ENCODE measurements at places on chromosomes 4 and X.
A peak's percentile ranks its signal among the peaks of the same experiment; 100 is the strongest.

DNA sequence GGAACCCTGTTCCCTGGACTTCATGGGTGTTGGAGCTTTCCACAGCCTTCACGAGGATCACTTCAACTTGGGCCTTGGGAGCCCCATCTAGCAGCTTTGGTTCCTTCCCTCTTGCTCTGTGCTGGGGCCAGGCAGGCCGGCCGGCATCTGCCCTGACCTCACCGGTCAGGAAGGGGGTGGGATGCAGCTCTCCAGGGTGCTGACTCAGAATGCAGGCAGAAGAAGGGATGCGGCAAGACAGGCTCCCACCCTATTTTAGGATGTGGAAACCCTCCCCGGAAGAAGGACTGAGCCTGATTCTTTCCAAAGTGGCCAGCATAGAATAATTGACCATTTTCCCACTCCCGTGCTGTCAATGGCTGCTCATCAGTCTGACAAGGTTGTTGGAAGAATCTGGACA lies 47.1 kb downstream of the FHDC1 start:
- DNase-seq, result peak; percentile 13

GRCh38 chr4:5041699-5042098 lies 9.6 kb upstream of the STK32B start:
- DNase-seq, result no peak

DNA sequence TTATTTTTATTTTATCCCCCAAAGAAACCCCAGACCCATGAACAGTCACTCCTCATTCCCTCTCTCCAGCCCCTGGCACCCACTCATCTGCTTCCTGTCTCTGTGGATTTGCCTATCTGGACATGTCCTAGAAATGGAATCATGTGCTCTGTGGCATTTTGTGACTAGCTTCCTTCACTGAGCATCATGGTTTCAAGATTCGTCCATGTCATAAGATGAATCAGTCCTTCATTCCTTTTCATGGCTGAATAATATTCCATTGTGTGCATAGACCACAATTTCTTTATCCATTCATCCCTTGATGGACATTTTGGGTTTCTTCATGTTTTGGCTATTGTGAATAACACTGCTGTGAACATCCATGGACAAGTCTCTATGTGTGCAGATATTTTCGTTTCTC lies 10.2 kb downstream of the ABCD1 start:
- DNase-seq, result no peak

DNA sequence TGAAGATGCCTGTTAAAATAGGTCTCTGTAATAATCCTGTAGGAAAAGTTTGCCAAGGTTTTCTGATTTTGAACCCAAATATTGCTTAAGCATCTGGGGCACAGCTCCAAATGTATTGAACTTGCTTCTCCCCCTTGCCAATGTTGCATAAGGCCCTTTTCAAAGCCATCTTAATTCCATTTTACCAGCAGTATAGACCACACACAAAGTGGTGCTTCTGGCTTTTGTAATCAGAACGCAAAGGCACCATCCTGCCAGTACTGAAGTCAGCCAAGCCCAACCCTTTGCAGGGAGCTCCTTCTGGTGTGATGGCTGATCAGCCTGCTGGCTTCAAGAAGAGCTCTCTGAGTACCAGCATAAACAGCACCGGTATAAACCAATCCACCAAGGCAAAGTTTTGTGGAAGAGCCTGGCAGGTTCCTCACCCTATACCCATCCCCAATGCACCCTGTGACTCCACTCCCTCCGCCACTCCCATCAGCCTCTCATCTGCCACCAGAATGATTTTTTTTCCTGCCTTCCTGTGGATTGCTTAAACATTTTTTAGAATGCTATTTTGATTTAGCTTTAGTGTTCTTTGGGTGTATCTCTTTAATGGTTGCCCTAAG lies 39.2 kb upstream of the USP9X start:
- peak; percentile 9 for DNase-seq

DNA sequence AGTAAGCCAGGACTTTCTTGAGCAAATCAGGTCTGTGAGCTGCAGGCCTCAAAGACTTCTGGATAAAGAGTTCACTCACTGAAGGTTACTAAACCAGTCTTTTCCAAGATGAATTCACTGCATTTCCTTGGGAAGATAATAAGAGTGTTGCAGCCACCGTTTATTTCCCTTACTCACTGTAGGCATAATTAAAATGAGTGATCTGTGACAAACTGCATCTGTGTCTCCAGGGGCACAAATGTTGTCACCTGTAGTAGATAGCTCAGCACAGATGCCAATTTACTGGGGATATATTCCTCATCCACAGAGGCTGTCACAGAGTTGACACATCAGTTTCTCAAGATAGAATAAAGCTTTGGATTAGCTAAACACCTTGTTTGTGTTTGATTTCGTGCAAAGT lies 580.2 kb downstream of the SPRY1 start:
- DNase-seq, result no peak

- DNase-seq, result no peak
Observed at GRCh38 chr4:101197350-101197749, 150.0 kb downstream of the PPP3CA start.

DNA sequence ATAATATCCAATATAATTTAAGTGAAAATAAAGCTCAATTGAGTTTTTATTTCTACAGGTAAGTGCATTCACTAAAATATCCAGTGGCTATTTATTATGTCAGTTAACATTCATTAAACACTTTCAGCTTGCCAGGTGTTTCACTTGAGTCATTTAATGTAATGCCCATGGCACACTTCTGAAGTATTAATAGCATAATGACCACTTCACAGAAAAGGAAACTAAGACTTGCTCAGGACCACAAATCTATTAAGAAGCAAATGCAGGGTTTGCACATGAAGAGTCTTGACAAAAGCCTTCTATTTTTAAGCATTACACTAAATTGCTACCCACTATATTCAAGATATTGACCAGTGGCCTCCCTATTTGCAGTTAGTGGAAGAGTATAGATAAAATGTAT lies 612.7 kb downstream of the KCTD8 start:
- DNase-seq, result no peak

DNA sequence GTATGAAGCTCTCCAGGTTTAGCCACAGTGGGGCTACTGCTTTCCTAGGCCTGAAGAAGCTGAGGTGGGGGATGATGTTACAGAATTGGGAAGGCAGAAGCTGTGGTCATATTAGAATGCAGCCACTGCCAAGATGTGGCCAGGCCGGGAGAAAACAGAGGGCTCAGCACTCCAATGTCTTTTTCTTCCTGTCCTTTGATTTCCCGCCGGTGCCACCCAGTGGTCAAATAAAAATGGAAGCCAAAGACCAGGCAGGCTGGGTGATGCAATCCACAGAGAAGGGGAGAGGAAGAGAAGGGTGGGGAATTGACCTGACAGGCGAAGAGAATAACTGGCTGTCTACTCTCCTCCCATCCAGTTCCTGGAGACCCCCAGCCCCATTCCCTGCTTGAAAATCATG lies 94.9 kb upstream of the SHISA3 start:
- peak; percentile 31 for DNase-seq

DNA sequence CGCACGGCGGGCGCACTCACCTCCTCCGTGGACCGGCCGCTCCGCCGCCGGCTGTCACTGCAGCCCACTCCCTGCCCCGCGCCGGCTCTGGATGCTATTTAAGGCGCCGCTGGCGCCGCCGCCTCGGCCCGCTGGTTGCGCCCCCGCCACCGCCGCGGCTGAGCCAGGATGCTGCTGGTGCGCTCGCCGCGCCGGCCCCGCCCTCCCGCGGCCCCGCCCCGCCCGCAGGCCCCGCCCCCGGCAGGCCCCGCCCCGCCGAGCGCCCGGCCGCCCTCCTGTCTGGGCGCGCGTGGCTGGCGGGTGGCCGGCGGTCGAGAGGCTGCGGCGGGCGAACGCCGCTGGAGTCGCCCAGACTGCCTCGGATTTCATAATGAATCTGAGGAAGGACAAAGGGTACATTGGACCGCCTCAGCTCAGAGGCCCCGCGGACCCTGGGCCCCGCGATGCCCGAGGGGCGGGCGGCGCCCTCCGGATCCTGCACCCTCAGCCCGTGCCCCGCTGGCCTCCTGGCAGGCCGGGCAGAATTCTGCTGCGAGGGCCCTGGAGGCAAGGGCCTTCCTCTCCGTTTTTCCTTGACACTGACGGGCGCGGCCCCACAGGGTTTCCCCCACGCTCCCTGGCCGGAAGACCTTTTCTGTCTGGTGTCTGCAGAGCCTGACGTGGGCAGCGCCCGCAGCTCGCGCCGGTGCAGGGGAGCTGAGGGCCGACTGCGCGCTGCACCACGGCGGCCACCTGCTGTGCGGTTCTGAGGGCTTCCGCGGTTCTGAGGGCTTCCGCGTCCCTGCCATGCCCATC lies at the start of gene ACSL1:
Gene ACSL1, minus strand, starts transcription at position 73 of the 795 bp plus-strand sequence. CDS start 22,454 bp downstream, outside the sequence.
- DNase-seq, result peak; percentile 66

DNA sequence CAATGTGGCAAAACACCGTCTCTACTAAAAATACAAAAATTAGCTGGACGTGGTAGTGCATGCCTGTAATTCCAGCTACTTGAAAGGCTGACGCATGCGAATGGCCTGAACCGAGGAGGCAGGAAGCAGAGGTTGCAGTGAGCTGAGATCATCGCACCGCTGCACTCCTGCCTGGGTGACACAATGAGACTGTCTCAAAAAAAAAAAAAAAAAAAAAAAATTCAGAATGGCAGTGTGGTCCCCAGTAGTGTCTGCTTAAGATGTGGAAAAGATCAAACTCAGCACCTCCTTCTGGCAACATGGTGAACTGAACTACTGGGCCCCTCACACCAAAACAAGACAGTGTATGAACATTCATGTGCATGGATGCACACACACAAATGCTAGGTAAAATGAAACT lies 32.2 kb downstream of the SMS start:
- DNase-seq, result peak; percentile 66

- DNase-seq, result no peak
Observed at GRCh38 chr4:151093203-151093602, 6.2 kb upstream of the RPS3A start.

GRCh38 chr4:123878976-123879375 lies 482.4 kb downstream of the SPRY1 start:
- no peak for DNase-seq

- no peak for DNase-seq
Observed at GRCh38 chr4:148041606-148042329, 309.9 kb downstream of the ARHGAP10 start.

GRCh38 chr4:159269116-159269515 lies 166.2 kb downstream of the RAPGEF2 start:
- DNase-seq, result no peak

GRCh38 chr4:26856906-26857277 lies 3.7 kb upstream of the STIM2 start:
- peak; percentile 9 for DNase-seq

DNA sequence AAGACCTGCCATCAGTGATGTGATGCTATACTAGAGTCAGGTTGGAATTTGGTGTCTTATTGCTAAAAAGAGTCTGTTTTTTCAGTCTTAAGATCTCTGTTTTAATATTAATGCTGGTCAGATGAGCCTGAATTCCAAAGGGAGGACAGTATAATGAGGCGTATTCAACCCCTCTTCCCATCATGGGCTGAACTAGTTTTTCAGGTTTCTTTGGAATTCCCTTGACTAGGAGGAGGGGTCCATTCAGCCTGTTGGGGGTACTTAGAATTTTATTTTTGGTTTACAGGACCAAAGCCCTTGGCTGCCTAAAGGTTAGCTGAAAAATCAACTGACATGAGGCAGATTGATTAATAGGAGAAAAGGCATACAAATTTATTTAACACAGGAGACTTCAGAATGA lies 24.1 kb upstream of the PI4K2B start:
- DNase-seq, result no peak

DNA sequence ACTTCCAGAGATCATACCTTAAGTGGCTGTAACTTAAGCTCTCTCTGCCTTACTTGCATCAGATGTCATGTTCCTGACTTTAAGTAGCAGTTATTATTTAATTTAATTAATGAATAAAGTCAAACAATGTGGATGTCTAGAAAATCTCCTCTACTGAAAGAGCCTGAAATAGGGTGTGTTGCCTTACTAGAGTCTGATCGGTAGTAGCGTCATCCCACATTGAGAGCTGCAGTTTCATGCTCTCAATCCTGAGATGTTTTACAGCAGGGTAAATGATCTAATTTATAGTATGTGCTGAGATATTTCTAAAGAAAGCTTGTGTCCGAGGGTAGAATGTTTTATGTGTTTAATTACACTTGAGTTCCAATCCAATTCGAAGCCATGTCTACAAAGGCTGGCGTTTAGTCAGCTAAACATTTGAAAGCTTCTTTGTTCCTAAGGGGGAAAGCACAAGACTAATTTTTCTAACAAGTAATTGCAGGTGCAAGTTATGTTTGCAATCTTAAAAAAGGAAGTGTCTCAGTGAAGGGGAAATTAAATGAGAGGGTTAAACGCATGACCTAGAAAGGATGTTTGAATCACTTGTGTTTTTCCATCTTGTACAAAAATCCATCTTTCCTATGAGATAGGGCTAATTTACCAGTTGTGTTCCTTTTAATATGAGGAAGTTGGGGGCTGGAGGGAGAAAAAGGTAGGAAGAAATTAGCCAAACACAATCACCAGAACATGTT lies 391.0 kb upstream of the MAGEB2 start:
- no peak for DNase-seq

DNA sequence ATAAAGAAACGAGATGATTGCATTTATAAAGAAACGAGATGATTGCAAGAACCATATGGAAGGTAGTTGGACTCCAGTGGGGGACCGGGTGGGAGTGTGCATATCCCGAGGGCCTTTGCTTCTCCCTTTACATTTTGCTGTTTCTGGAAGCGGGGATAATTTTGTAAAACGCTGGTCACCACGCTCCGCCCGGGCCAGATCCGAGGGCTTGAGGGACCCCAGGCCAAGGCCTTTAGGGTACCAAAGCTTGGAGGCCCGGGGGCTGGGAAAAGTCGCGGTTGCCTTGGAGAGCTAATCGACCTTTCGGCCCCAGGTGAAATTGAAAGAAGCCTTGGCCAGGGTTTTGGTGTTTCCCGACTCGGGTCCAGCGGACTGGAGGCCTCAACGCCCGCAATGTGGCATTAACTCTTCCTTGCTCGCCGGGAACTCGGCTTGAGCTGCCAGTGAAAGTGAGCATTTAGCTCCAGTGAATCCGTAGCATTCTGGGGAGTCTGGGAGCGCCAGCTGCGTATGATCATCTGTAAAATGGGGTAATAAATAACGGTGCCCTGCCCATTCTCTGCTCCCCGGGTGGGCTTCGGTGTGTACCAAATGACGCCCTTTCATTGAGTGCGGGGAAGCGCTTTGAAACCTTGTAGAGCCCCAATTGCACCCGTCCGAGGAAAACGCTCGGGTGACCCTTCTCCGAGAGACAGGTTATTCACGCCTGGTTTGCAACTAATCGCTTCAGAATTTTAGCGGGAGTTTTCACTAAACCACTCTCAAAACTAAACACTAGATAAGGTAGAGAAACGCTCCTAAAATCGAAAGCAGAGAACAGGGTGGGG lies 4.5 kb downstream of the NKX3-2 start:
- no peak for DNase-seq
